Progenitor cell of endocrine pancreas (in vitro differentiated cells): ENCODE measurements at places on chromosomes 6 and 20.

DNA sequence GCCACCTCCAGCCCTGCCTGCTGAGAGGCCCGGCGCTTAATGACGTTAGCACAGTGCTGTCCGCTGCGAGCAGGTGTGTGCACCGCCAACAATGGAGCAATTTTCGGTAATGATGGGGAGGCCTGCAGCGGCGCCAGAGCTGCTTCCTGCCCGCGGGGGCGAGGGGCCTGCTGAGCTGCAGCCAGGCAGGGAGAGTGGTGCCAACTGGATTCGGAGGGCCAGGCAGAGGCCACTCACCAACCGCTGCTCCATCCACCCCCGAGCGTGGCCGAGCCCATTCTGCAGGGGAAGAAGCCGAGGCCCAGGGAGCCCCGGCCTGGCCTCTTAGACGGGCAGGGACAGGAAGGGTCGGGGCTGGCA is 9.6 kb downstream of the HRH3 start:
- no peak for DNase-seq

- DNase-seq, result no peak
Observed at GRCh38 chr20:32792316-32792715, 27.4 kb upstream of the MAPRE1 start.

DNA sequence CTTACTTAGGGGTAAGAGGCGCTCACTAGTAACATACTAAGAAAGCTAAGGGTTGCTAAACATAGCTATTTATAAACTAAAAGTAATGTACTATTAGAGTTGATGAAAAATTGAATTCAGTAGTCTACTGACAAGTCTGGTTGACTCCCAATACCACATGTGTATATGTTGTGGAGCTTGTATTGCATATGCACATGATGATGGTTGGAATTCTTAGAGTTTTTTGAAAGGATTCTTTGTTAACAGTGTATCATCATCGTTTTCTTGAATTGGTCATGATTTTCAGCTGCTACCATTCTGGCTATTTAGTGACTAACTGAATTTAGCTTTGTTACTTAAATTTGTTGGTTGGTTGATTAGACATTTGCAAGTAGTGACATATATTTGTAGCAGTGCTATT is 27.2 kb downstream of the ABRACL start:
- no peak for DNase-seq

- no peak for DNase-seq
Observed at GRCh38 chr6:44339301-44339700, 3.1 kb upstream of the SPATS1 start.

DNA sequence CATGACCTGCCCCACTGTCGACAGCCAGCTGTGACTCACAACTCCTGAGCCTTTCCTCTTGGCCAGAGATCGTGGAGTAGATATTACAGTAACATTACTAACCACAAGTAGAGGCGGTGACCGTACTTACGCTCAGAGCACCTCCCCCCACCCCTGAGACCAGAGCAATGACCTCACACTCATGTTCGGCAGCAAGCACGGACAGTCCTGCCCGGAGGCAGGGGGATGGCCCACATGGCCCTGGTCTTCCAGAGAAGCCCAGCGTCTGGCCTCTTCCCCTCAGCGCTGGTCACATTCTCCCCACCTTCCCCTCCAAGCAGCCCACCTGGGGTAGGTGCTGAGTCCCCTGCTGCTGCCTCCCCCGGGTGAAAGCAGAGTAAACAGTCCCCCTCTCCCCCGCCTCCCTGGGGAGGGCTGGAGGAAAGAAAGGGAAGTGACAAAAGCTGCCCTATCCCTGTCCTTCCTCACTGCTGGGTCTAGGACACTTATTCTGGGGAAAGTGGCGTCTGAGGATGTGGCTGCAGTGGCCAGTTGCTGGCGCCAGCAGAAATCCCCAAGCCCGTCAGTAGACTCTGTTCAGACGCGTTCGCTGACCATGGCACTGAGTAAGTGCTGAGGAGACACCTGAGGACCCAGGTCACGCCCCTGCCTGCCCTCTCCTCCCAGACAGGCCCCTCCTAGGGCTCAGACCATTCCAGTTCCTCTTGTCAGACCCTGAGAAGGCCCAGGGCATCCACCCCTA is 68.5 kb downstream of the MRPL14 start:
- DNase-seq, result no peak
